ENCODE measurements at places on chromosomes 16 and 17.

DNA sequence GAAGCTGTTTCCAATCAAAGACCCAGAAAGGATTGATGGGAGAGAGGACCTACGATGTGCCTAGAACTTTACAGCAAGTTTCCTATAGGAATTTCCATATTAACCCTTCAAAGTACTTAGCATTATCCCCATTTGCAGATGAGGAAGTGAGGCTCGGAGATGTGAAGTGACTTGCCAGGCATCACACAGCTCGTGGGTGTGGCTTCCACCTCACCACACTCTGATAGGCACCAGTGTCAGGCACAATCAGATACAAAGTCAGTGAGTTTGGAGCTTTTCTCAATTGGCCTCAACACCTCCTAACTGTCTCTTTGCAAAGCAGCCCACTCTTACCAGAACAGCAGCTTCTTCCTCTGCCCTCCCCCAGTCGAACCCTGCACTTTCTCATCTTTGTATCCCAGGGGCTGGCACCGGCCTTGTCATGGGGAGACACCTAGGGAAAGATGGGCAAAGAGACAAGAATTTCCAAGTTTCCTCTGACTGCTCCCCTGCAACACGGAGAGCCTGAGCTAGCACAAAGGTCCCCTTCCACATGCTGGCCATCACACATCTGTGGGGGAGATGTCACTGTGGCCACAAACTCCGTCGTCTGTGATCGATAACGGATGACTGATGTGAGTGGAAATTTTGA lies 37.4 kb upstream of the CCL1 start:
- no peak for DNase-seq

GRCh38 chr16:86195863-86196630 lies 297.1 kb downstream of the IRF8 start:
- no peak for DNase-seq

GRCh38 chr17:83200231-83200699 lies 120.9 kb downstream of the METRNL start:
- DNase-seq: no peak

- DNase-seq: no peak
Measured at GRCh38 chr16:29899516-29900101, at the start of gene SEZ6L2. SEZ6L2 (minus strand) TSS chr16:29899550; CDS start chr16:29899019, 531 bp downstream.

GRCh38 chr16:80123189-80123588 lies 417.6 kb upstream of the DYNLRB2 start:
- no peak for DNase-seq

- DNase-seq: no peak
Measured at GRCh38 chr17:41029633-41030245, at the start of gene KRTAP1-4. KRTAP1-4 (minus strand) TSS chr17:41030195; CDS start chr17:41030078, 117 bp downstream.

DNA sequence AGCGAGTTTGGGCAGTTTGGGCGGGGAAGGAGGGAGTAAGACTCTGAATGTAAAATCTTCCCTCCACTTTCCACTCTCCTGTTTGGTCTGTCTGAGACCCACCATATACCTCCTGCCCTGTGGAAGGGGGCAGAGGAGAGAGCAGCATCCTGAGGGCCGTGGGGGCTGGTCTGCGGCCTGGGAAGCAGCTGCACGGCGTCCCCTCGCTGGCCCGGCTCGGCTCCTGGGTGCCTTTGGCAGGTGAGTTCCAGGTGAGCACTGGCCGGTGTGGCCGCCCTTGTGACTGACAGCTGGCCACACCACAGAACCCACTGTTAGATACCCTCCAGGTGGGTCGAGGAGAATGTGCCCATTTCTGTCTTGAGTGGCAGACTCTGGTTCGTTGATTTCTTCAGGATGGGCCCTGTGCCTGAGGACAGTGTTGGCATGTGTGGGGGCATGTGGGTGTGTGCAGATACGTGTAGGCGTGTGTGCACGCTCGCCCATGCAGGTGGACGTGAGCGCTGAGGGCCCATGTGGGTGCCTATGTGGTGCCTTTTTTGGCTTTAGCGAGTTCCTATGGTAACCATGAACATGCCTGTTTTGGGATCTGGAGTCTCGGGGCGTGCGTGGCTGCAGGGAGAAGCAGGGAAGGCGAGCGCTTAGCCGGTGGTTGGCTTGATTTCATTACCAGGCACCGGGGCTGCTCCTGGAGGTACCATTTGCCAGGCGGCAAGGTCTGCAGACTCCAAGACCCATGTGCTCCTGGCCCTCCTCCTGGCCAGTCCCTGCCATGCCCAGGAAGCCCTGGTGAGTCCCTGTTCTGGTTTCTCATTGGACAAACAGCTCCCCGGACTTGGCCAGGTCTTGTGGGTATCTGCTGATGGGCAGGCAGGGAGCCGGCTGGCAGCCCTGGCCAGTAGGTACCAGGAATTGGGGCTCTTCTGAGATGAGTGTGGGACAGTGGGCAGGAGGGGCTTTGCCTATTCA lies 12.4 kb downstream of the RAP1GAP2 start:
- no peak for DNase-seq

GRCh38 chr16:69276148-69277115 lies 34.7 kb upstream of the VPS4A start:
- DNase-seq: no peak

GRCh38 chr16:25235991-25236390 lies 19.2 kb downstream of the AQP8 start:
- no peak for DNase-seq

DNA sequence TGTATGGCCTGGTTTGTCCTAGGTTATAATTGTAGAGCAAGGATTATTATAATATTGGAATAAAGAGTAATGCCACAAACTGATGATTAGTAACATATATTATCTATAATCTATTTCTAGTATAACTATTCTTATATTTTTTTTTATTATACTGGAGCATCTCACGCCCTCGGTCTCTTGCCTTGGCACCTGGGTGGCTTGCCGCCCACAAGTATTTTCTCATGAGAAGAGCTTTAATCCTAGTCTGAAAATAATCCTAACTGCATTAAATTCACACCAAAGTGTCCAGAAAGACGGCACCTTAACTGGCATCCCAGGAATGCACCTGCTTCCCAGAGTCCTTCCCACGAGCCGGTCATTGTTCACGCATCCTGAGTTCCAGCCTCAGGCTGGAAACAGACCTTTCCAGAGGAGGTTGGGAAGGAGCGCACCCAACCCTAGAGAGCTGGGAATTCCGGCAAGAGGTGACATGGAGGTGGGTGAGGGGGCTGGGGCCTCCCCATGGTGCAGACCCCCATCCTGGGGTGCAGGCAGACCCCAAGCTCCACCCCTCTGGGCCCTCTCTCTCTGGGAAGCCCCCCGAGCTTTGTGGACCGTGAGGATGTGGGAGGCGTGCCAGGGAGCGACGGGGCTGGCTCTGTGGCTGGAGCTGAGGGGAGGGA lies 15.9 kb downstream of the CHMP1A start:
- no peak for DNase-seq

GRCh38 chr17:10729334-10730193 lies at the start of gene TMEM220:
TMEM220 (minus strand) TSS chr17:10730023; CDS start chr17:10729851, 172 bp downstream.
- DNase-seq: no peak

Measured in cortex of kidney (tissue), 1 donor.